ENCODE measurements at places on chromosomes 4 and X.

DNA sequence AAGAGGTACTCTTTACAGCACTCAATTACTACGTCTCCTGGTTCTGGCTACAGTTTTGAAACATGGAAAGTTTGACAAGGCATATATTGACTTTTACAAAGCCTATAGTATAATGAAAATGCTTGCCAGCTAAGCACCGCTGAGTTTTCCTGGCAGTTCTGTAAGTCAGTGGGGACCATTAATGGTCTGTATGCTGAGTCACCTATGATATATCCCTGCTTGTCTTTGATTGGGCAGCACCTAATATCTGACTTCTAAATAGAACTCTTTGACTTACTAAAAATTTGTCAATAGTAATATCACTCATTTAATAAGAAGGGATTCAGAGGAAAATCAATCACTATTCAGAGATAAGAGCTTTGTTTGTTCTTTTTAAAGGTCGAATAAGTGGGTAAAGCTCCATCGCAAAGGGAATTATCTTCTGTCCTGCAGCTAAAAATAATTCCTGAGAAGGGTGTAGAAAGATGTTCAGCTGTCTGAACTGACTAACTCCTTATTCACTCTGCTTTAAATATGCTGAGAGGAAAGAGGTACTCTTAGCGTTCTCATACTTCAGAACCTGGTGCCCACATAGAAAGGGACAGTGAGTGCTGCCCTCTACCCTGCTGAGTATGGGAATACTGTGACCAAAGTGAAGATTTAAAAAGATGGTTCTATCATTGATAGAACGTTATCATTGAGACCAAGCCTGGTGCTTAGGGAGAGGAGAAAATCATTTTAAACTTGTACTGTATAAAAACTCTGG, 959 bp downstream of the SMPX start:
- DNase-seq, result no peak

GRCh38 chr4:26081795-26082498, 167.9 kb downstream of the SMIM20 start:
- no peak for DNase-seq

GRCh38 chr4:113769744-113770143, 8.2 kb upstream of the CAMK2D start:
- no peak for DNase-seq

GRCh38 chr4:172716291-172716690, 452.3 kb upstream of the GALNT7 start:
- DNase-seq, result no peak

GRCh38 chrX:97524997-97525396, 641.3 kb downstream of the RPA4 start:
- DNase-seq, result no peak

DNA sequence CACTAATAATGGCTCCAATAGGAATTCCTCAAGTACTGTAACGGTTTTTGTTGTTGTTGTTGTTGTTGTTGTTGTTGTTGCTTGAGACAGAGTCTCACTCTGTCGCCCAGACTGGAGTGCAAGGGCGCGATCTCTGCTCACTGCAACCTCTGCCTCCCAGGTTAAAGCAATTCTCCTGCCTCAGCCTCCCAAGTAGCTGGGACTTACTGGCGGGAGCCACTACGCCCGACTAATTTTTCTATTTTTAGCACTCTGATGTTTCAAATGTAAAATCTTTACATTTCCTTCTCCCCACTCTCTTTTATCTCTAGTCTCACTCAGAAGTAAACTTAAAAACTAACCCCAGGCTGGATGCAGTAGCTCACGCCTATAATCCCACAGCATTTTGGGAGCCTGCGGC, 8.0 kb downstream of the ANKRD17 start:
- DNase-seq, result no peak

DNA sequence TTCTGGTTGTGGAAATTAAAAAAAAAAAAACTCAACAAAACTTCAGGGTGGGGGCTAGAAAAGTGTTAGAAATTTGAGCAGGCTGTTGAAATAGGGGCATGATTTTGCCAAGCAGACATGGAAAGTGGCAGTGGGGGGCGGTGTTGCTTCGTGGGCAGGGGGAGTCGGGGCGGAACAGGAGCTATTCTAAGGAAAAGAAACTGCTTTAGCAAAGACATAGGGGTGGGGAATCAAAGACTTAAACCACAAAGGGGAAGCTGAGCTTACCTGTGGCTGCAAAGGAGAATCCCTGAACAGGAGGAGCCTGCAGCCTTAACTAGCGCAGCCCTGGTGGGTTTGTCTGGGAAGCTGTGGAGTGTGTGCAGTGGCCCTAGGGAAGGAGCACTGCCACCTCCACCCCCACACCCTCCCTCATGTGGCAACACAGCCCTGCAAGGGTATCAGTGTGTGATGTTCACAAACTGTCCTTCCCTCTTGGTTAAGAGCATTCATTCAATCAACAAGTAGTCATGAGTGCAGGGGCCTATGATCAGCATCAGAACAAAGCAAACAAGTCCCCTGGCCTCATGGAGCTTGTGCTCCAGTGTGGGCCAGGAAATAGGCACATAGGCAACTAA, 20.5 kb downstream of the SEL1L3 start:
- no peak for DNase-seq

DNA sequence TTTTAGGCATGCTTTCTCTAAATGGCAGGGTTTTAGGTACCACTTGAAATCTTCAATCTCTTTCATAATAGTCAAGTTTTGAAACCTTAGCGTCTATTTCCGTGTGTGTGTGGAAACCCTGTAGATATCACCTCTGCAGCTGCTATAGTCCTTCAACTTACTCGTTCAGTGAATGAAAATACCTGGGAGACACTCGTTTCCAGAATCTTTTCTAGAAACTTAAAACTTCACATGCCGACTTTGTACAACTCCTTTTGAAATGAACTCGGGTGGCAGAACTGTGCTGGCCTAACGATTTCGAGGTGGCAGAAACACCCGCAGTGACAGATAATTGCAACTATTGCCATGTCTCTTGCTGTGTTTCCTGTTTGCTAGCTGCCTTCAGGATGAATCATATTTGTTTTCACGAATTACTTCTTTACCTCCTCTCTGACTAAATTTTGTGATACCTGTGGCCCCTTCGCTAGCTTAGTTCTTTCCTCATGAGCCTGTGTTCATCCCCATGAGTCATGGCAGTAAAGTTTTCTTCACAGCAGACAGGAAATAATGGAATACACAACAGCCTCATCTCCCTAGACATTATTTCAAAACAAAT, 104.7 kb upstream of the SMIM10 start:
- DNase-seq, result no peak

GRCh38 chr4:88212253-88212561, 53.8 kb upstream of the ABCG2 start:
- no peak for DNase-seq

GRCh38 chr4:2341911-2342652, 76.4 kb downstream of the ZFYVE28 start:
- DNase-seq, result no peak

- DNase-seq, result no peak
Measured at GRCh38 chr4:112881842-112882241, 167.6 kb upstream of the ANK2 start.

DNA sequence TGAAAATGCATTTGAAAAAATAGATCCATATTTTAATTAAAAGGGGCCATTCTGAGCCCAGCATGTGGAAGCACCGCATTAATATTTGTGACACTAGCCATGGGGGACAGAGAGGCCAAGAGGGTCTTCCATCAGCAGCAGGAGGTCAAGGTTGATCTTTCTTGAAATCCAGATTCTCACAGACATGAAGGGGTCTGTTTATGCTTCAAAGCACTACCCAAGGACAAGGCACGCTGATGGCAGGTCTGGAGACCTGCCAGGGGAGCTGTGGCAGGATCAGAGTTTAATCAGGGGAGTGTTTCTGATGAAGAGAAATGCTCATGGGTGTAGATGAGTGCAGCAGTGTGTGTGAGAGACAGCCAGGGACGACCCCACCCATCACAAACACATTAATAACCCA, 243.3 kb downstream of the LDB2 start:
- no peak for DNase-seq

- no peak for DNase-seq
Measured at GRCh38 chrX:107454302-107454701, 4.8 kb downstream of the FRMPD3 start.

DNA sequence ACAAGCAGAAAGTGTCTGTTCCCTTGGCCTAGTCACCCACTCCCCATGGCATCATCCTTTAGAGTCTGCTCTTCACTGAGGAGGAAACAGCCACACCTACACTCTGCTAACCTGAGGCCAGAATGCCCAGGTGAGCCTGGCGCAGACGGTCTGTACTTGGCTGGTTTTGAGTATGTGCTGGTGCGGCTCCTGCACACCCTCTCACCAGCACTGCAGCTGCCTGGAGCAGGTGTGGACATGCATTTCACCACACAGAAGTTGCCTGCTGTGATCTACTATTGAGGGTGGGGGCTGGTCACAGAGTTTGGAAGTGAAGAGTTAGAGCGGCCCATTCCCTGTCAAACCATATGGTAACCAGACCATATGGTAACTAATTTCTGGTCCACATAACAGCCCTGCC, 39.5 kb downstream of the KANTR start:
- no peak for DNase-seq

DNA sequence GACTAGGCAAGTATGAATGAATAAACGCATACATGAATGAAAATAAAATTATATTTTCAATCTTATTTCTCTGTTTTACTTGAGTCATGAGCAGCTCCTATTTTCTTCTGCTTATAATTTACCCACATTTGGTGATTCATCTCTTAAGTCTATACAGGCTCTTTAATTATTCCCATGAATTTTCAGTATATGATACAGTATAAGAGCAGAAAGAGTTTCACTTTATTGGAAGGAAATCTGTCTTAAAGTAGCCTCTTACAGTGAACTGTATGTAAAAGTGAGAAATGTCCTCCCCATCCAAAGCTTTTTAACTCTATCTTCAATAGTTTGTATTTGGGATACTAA, 50.8 kb downstream of the TMEM165 start:
- no peak for DNase-seq

GRCh38 chr4:86967073-86967472, 32.3 kb downstream of the AFF1 start:
- DNase-seq, result no peak

DNA sequence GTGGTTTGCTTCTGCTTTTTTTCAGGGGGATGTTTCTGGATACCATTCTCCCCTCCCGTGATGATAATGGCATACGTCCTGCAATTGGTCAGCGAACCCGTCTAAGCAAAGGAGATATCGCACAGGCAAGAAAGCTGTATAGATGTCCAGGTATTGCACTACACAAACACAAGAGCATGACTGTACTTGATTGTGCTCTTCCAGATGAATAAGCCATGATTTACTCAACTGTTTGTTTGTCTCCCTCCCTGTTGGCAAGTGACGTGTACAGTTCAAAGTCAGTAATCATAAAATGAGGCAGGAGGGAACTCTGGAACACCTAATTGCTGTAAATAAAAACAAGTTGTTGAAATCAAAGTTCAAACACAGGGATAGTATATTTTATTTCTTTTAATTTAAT, 141.4 kb downstream of the TLL1 start:
- no peak for DNase-seq

- DNase-seq, result no peak
Measured at GRCh38 chr4:153790962-153791551, 2.2 kb upstream of the SFRP2 start.

DNA sequence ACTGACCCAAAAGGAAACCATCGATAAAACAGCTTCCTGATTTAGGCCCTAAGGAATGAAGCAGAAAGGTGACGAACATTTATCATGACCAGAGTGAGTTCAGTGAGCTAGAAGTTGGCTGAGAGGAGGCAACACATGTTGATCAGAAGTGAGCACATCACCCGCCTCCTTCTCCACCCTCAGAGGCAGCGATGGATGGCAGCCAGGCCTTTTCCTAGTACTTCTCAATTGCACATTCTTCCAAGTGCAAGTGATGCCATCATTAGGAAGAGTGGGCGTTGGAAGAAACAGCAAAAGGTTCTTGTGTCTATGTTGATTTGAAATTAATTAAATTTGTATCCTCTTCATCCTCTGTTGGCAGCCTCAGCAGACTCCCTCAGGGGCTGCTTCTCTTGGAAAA, 51.7 kb downstream of the TMEM154 start:
- no peak for DNase-seq

DNA sequence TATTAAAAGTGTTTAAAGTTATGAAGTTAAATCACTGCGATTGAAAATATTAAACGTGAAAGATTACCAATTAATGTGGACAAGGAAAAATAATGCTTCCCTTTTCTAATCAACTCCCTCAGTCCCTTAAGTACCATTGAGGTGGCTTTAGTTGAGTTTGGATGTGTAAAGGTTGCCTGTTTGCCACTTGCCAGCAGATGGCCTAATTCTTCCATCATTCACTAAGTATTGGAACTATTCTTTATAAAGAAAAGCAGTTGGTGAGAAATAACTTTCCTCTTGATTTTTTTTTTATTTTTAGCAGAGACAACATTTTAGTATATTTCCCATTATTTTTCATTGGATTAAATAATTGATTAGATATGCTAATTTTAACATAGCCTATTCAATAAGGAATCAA, 295.9 kb upstream of the TACR3 start:
- DNase-seq, result no peak

Data from stimulated activated CD8-positive, alpha-beta memory T cell treated with anti-CD3 and anti-CD28 coated beads, Interleukin-4, amount 100 ng/mL, for 4 hours (primary cell).